ENCODE measurements at places on chromosomes 6 and 20.

DNA sequence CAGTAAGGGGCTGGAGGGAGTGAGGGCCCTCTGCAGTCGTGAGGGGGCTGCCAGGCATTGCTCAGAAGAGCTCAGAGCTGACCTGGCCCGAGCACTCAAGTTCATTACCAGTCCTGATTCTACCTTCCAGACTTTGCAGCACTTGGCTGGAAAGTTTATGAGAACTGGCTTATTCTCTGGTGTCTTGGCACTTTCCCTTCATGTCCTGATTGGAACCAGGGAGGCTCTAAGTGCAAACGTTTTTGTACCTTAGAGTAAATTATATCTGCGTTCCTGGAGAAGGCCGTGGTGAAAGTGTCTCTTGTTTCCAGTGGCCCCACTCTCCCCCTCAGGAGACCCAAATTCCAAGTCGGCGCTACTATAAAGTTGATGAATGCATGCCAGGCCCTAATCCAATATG lies 402.3 kb downstream of the CDC5L start:
- no peak for DNase-seq

- no peak for DNase-seq
Observed at GRCh38 chr6:79231101-79231500, 3.4 kb downstream of the HMGN3 start.

GRCh38 chr6:157144859-157145568 lies 178.3 kb downstream of the TMEM242 start:
- no peak for DNase-seq

- no peak for DNase-seq
Observed at GRCh38 chr6:139931747-139932146, 557.3 kb upstream of the CITED2 start.

GRCh38 chr6:83908813-83909212 lies 49.3 kb downstream of the CYB5R4 start:
- no peak for DNase-seq

DNA sequence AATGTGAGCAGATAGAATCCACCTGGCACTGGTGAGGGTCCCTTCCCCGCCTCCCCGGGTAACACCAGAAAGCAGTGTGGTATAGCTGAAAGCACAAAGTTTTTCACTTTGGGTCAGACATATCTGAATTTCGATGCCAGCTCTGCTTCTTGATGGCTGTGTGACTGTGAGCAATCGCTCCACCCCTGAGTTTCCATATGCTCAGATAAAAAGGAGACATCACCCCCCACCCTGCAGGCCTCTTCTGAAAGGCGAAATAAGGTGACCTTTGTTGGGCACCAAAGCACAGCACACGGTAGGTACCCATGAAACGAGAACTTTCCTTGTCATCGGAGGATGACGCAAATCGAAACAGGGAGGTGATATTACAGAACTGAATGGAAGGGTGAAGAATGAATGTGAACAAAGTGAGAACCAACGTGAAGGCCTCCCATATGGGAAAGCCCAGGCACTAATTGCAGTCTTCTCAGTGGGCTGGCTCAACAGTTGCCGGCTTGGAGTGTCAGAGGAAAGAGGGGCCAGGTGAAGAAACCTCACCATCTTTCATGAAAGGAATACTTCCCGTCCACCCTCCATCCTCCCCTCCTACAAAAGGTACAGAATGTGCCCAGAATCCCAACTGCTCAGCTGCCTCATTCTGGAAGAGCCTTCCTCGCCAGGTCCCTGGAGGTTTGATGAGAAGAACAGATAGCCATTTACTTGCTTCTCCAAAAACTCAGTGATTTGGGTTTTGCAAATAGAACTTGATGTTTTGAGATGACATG lies 61.8 kb downstream of the NFATC2 start:
- peak; percentile 29 for DNase-seq

DNA sequence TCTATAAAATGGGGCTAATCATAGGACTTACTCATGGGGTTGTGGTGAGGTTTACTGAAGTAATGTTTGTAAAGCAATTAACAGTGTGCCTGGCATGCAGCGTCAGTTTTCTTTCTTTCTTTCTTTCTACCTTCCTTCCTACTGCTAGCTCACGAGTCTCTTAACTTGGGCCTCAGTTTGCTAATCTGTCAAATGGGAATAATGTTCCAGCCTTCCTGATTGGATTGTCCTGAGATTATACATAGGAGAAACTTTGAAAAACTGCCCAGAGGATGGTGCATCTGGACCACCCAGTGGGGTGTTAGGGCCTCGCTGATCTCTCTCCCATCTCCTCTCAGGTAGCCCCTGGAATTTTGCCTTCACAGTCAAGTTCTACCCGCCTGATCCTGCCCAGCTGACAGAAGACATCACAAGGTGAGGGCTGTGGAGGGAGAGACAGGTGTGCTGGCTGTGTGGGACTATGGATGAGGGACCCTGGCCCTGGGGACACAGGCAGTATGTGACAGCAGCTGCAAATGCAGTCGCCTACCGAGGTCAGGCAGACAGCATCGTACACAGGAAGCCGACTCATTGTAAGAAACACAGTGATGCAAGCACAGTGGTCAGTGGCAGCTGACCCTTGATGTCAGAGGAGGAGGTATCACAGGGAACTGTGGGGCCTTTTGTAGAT lies 27.5 kb downstream of the EPB41L1 start:
- no peak for DNase-seq

DNA sequence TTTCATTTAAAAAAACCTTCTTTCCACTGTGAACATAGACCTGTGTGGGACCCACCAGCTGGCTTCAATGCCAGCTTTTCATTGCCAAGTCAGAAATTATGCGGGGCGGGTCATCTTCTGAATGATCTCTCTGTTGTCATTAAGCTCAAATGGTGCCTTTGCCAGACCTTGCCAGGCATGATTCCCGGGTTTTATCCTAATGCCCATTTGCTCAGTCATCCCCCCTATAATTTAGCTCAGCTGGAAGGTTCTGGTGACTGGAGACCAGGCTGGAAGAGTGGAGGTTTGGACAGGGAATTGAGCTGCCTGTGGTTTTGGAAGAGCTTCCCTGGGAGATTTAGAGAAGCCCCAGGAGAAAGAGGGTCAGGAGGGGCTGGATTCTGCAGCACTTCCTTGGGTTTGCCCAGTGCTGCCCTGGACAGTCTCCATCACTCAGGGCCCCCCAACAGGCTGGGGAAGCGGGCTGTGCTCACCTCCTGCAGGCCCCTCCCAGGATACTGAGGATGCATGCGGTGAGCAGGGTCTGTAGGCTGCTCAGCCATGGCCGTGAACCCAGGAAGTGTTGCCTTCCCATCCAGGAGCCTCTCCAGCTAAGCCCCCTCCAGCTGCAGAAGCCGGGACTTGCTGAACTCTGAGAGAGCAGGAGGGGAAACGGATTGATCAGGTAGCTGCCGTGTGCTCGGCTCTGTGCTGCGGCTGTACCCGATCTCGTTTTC lies 273.0 kb downstream of the CDH4 start:
- no peak for DNase-seq

DNA sequence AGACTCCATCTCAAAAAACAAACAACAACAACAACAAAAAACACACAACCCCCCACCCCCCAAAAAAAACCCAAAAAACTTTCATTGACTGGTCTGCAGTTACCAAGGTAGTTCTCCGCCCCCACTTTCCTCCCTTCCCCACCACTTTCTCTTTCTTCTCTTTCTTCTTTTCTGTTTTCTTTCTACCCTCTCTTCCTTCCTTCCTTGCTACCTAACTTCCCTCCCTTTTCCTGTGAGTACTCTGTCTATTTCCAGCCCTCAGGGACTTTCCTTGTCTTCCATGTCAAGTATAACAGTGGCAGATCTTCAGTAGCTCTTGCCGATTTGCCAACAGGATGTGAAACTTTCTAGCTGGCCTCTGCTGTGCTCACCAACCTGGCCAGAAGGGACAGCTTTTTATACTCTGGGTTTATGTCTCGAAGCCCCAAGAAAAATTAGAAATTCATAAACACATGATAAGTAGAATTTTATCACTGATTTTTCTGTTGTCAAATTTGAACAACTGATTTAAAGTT lies 399.5 kb downstream of the QKI start:
- DNase-seq: no peak

- no peak for DNase-seq
Observed at GRCh38 chr20:64156136-64156885, 7.9 kb upstream of the MYT1 start.

GRCh38 chr20:48787861-48788375 lies 39.9 kb downstream of the PREX1 start:
- DNase-seq: no peak

DNA sequence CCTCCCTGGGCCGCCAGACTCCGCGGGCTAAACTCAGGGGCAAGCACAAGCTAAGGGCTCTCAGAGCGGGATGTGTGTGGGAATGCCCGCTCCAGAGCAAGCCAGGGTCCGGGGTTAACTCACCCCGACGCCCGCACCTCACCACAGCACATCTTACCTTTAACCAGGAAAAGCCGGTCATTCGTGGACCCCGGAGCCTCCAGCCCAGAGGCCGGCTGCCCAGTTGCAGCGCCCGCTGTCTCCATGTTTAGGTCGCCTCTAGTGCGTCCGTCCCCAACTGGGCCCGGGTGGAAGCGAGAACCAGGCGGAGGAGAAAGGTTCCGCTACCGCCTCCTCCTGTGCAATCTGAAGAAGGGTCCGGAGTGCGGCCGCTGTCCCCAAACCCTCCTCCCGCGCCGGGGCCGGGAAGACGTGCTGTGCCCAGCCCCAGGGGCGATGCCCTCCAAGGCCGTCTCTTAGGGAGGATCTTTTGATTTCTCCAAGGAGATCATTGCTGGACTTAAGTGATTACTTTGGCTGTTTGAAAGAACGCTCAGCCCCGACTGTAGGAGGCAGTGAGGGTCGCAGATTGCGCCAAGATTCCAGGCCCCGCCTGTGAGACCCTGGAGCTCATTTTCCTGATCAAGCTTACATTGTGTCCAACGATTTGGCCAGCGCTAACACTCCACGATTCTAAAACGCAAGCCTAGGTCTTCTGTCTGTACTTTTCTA lies at the start of gene TMEM242:
TMEM242 (minus strand) TSS at position 265 of the 711 bp plus-strand sequence; CDS start at position 245, 20 bp downstream.
- peak; percentile 81 for DNase-seq

DNA sequence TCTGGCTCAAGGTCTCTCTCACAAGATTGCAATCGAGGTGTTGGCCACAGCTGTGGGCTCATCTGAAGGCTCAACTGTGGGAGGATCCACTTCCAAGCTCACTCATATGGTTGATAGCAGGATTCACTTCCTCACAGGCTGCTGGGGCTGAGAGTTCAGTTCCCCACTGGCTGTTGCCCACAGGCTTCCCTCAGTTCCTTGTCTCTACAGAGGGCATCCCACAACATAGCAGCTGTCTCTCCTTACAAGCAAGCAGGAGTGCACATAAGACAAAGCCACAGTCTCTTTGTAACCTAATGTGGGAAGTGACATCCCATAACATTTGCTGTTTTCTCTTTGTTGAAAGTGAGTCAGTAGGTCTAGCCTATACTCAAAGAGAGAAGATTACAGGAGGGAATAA lies 14.0 kb downstream of the SPATS1 start:
- no peak for DNase-seq

- no peak for DNase-seq
Observed at GRCh38 chr6:82178077-82178758, 69.3 kb downstream of the IBTK start.

GRCh38 chr6:11076540-11076939 lies 17.1 kb upstream of the SMIM13 start:
- DNase-seq: no peak

DNA sequence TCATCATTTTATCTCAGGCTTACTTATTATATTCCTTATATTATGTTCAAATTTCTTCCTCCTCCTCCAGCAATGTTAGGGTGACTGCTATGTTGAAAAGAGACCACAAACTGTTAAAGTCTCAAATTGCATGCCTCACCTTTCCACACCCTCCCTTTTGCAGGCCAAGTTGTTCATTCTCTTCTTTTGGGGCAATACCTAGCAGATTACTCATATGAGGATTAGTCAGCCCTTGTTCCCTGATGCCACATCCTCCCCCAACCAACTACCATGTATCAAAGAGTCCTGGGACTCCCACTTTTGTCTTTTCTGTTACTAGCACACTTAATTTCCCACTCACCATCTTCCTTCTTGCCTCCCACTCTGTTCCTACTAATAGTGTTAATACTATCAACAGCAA lies 434.7 kb downstream of the BCKDHB start:
- DNase-seq: no peak

DNA sequence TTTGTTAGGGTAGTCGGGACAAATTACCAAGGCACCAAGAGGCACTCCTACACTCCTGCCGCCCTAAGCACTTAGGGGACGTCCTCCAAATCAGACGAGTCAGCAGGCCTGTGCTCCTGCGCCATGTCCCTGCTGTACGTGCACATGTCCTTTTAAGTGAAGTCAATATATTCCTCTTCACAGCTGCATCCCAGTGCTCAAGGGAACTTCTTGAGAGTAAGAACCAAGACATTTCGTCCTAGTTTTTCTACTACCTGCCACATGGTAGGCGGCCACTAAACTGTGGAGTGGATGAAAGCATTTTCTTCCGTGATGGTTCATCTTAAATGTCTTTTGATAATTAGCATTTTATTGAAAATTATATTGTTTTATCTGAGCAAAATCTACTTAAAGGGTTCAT lies 100.7 kb downstream of the RPP40 start:
- DNase-seq: no peak

GRCh38 chr20:25136643-25137559 lies 55.0 kb upstream of the VSX1 start:
- no peak for DNase-seq

DNA sequence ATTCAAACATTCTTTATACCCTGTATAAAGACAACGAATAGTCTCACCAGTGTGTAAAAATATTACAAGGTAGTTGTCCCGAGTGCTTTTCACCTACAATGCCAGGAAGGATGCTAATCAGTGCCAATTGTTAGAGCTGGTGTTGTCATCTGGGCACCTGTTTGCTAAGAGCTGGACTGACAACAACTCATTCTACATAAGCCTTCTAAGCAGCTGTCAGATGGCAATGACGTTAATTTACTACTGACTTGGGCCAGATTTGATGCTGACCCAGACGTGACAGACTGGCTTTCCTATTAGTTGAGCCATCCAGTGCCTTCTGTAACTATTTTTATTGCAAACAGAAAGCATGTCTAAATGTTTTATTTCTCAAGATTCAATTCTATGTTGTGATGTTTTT lies 355.2 kb downstream of the ADGRB3 start:
- no peak for DNase-seq

- DNase-seq: no peak
Observed at GRCh38 chr20:5741089-5741488, 9.1 kb upstream of the SHLD1 start.

- no peak for DNase-seq
Observed at GRCh38 chr20:3784863-3785239, 1.7 kb downstream of the CENPB start.

DNA sequence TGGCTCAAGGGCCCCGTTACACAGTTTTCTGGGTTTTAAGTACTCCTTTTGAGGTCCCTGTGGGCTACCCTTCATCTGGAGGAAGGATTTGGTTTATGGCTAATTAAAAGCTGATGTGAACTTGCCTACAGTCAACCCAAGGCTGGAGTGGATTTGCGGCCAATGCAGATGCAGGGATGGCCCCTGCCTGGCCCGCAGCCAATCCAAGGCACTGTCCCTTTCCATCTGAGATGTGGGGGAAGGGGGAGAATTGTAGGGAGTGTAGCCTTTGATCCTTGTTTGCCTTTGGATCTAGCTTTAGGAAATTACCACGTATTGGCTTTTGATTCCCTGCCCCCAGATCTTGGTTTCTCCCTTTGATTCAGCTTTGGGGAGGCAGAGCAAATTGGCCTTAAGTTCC lies 128.0 kb upstream of the GGTLC1 start:
- DNase-seq: no peak

Data from stimulated activated CD4-positive, alpha-beta T cell treated with anti-CD3 and anti-CD28 coated beads, TNF-alpha, amount 100 ng/mL, for 4 hours (primary cell).